ENCODE measurements at places on chromosomes 7 and 10.

- no peak for DNase-seq
These were observed 184.5 kb downstream of the ADAM12 start for GRCh38 chr10:126203746-126204145.

DNA sequence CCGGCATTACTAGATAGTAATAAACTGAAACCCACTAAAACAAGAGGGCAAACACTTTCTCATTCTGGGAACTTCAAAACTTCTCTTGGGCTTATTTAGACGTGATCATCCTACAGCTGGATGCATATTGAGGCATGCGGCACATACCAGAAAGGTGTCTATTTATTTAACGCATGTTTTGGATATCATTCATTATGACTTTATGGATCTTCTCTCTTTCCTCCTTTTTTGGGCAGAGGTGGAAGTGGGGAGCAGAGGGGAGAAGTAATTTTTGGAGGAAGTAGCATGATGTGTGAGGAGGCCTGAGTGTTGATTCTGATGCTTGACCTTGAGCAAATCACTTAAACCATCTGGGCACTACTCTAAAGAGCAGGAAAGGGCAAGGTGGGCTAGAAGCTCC is 270.6 kb downstream of the TRIL start:
- no peak for DNase-seq

- no peak for DNase-seq
These were observed 29.4 kb upstream of the TNRC18 start for GRCh38 chr7:5452937-5453540.

- DNase-seq: no peak
These were observed 87.4 kb upstream of the TNS3 start for GRCh38 chr7:47669178-47669891.

GRCh38 chr10:110765513-110766319 is 106.0 kb upstream of the PDCD4 start:
- no peak for DNase-seq

GRCh38 chr10:72851509-72851908 is 42.0 kb upstream of the OIT3 start:
- DNase-seq: no peak

- no peak for DNase-seq
These were observed 254.8 kb downstream of the PHF14 start for GRCh38 chr7:11228515-11228914.

GRCh38 chr10:77526868-77527617 is 110.6 kb downstream of the KCNMA1 start:
- no peak for DNase-seq

DNA sequence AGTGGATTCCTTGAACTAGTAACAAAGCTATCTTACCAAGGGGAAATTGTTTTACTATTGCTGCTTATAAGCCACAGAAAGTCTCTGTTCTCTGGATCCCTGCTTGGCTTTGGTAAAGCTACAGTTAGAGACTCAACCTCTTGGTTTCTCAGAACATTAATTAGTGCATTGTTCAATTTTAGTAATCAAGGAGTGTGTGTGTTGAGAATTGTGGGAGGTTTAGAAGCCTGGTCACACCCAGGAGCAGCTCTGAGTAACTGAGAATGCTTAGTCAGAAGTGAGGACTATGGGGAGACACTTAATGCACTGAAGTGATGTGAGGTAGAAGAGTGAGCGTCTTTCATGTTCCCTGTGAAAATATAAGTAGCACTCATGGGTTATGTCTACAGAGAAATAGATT is 8.2 kb upstream of the ACTA2 start:
- DNase-seq: no peak

DNA sequence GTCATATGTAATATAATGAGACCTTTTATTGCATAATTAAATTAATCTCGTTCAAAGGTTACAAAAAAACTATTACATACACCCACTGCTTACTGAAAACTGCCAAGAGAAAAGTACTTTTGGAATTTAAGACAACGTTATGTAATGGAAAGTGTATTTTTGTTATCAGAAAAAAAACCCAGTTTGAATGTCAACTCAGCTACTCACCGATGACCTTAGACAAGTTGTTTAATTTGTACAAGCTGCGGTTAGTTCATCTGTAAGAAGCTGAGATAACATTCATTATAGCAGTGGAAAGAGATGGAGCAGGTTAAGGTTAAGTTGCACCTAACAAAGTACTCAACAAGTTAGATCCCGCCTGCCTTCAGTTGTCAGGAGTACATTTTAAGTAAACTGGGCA is 1.1 kb downstream of the PSMA2 start:
- no peak for DNase-seq

- DNase-seq: no peak
These were observed 86.5 kb downstream of the GSAP start for GRCh38 chr7:77329466-77330168.

- no peak for DNase-seq
These were observed 33.2 kb upstream of the SEMA3D start for GRCh38 chr7:85220023-85220422.
